Kasumi-1 (cell line): ENCODE measurements at places on chromosomes 6 and 20.

DNA sequence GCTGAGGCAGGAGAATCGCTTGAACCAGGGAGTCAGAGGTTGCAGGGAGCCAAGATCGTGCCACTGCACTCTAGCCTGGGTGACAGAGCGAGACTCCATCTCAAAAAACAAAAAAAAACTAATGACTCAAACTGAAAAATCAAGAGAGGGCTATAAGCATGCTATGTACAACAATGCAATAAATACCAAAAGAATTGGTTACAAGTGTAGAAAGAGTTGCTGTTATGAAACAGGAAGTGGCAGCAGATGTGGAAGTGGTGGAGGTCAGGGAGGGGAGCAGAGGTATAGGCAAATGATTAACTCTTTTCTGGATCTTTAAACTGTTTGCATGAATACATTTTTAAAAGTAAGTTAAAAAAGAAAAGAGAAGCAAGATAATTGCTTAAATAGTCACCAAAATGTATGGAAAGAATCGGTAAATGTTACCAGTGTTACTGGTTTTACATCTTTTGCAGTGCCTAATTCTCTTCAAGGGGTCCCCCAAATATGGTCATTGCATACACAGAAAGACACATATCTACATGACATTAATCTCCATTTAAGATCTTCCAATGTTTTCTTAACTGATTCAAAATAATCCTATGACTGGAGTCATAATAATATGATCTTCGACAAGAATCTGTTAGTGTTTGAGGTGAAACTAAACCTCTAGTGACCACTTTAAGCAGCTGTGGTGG is 15.0 kb downstream of the CALHM6 start:
- peak; percentile 85 for DNase-seq

- no peak for DNase-seq
Observed at GRCh38 chr6:69696273-69696672, 100.5 kb downstream of the LMBRD1 start.

GRCh38 chr6:2476376-2476775 is 231.0 kb upstream of the GMDS start:
- no peak for DNase-seq

DNA sequence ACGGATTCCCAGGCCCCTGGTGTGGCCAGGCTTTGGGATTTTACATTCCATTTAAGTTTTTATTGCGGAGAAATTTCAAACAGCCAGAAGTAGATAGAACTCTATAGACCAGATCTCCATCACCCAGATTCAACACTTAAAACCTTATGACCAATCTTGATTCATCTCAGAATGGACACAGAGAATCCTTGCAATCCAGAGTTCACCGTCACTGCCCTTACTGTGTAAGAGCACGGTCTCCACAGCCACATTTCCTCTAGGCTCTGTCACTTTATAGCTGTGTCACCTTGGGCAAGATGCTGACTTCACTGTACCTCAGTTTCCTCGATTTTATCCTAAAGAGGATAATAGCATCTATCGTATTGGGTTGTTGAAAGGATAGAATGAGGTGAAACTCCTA is 979 bp downstream of the ZNF133 start:
- no peak for DNase-seq

- DNase-seq = no peak
Observed at GRCh38 chr20:45485388-45485787, 15.8 kb downstream of the WFDC2 start.

DNA sequence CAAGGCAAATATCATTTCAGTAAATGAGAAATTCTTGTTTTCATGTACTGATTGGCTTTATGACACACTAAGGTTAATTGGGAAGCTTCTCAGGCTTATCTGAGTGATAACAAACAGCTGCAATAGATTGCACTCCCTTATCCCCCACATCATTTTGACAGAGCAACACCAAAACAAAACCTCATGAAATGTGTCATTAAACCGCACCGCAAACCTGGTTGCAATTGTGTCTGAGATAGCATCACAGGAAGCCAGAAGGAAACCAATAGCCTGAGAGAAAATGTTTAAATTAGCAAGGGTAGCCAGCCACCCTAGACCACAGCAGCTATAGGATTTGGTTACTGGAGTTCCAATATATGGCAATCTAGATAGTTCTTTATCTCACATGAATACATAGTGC is 31.6 kb upstream of the LAMA4 start:
- peak; percentile 40 for DNase-seq
